ENCODE measurements at places on chromosomes 13 and 19.

DNA sequence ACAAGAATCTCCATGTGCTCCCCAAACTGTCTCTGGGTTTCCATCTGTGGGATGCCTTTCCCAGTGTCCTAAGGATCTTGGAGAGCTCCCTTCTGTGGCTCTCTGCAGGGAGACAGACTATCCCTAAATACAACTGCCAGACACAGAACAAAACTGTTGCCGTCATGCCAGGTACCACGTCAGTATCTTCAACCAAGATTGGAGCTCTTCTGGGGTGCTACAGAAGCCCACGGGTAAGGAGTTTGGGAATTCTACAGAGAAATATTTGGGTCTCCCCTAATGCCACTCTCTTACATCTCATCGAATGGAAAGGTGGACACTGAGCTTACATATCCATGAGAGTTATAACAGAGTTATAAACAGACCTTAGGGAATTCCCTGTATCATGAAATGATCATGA lies 4.9 kb upstream of the MBD3L3 start:
- no peak for DNase-seq

- no peak for DNase-seq
Measured at GRCh38 chr13:111855191-111855590, 211.8 kb upstream of the SOX1 start.

DNA sequence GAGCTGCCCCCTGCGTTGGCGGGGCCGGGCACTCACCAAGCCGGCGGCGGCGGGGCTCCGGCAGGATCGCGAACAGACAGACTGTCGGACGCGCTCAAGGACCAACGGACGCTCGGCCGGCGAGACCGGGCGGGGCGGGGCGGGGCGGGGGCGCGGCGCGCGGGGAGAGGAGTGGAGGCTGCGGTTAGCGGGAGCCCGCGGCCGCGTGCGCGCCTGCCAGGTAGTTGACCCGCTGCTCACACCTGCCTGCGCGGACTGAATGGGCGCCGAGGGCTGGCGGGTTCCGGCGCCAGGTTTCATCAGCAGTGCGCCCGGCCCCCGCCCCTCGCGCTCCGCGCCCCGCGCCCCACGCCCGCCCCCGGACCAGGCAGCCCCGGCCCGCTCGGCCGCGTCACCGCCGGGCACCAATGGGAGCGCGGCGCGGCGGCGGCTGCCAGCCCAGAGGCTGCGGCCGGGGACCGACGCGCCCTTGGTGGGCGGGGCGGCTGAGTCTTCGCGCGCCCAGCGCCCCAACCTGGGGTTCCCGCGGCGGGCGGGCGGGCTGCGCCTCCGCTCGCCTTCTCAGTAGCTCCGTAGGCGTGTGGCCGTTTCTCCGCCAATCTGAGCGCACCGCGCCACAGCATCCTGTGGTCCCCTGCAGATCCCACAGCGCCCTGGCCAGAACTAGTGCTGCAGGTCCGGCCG lies at the start of gene SLC7A1:
Gene SLC7A1 (minus strand): TSS at position 309 of the 684 bp plus-strand sequence. CDS start 59,500 bp downstream, outside the sequence.
- no peak for DNase-seq

DNA sequence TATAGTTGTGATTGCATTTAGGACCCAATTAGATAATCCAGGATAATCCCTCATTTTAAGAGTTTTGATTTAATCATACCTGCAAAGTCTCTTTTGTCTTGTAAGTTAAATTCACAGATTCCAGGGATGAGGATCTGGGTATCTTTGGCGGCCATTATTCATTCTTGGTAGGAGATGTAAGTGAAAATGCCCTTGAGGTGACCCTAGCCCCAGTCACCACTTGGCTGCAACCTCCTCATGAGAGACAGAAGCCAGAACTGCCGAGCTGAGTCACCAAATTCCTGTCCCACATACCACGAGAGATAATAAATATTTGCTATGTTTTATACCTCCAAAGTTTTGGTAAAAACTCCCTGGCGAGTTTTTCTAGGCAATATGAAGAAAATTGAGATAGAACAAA lies 389.4 kb downstream of the RFC3 start:
- no peak for DNase-seq

DNA sequence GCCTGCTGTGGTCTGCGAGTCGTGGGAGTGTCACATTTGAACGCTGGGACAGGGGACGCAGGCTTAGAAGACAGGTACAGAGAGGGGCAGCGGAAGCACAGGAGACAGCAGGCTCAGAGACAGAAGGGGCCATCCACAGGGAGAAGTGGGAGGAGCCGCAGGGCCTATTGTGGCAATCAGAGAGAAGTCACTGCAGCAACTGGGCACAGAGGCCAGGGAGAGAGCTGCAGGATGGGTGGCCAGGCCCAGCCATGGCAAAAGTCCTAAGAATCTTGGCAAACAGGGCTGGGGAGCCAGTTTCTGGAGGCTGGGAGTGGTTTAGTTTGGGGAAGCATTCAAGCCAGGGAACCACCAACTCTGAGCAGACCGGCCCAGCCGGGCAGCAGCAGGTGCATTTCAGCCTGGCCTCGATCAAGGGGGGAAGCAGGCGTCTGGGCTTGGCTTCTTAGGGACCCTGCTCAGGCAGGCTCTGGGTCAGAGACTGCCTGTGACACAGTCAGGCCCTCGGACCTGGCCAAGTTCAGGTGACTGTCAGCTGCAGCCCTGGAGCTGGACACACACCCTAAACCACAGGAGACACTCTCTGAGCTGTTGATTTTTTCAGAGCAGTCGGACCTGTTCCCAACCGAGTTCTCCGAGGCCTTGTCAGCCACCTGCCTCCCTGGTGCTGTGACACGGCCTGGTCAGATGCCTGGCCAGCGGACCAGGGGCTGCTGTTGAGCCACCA lies 11.8 kb downstream of the SH3GL1 start:
- no peak for DNase-seq

DNA sequence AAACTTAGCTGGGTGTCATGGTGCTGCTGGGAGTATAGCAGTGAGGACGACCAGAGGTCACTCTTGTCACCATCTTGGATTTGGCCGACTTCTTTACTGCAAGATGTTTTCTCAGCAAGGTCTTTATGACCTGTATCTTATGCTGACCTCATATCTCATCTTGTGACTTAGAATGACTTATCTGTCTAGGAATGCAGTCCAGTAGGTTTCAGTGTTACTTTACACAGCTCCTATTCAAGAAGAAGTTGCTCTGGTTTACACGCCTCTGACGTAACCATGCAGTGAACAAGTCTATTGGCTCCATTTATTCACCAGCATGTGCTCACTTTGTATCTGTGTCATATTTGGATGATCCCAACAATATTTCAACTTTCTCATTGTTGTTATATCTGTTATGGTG lies 26.7 kb downstream of the ZNF850 start:
- DNase-seq = no peak

Data from cortex of kidney (tissue), 1 donor.